ENCODE measurements at places on chromosomes 13 and 19. TPM values are rescaled to one million over a fixed set of nuclear protein-coding genes. Genes with fewer than 3 reads are reported as not detected.

The VN1R2 gene
- total RNA-seq: not detected

- H3K27me3 ChIP-seq: no peaks in the 10 kb centered on the region
- no peak overlapping the region for H3K27ac ChIP-seq
- DNase-seq: no peak
- H3K4me1 ChIP-seq: peaks cover 19% of the 10 kb centered on the region
Observed at GRCh38 chr13:113273851-113274590, 23.0 kb upstream of the LAMP1 start.

DNA sequence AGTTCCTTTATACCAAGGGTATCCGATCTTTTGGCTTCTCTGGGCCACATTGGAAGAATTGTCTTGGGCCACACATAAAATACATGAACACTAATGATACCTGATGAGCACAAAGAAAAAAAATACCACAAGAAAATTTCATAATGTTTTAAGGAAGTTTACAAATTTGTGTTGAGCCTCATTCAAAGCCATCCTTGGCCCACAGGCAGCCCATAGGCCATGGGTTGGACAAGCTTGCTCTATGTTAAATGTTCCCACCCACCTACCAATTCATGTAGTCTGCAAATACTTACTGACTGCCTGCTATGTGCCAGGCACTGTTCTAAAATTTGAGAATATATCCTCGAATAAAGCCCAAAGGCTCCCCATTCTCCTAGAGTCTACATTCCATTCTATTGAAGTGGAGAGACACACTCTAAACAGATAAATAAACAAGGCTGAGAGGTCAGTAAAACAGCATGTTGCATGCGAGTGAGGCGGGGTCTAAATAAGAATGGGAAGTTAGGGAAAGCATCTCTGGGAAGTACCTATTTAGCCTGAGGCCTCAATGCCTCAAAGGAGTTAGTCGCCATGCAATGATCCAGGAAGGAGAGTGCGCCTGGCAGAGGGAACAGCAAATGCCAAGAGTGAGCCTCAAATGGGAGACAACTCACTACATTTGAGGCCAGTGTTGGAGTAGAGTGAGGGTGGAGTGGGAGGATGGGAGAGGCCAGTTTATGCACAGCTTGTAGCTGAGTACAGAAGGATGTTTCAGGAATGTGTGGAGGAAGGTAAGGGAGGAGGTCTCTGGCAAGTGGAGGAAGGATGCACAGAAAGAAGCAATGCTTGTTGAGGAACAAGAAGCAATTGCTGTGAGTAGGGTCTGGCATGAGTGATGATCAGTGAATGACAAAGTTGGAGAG is 52.5 kb upstream of the CLDN10 start:
- H3K27ac ChIP-seq: no peak overlapping the region
- H3K4me3 ChIP-seq: no peak overlapping the region
- DNase-seq: peak; percentile 49
- H3K36me3 ChIP-seq: peaks cover 2% of the 10 kb centered on the region
- peaks cover 16% of the 10 kb centered on the region for H3K27me3 ChIP-seq

GRCh38 chr19:12617646-12618045 is 6.9 kb downstream of the ZNF791 start:
- H3K36me3 ChIP-seq: peaks cover 31% of the 10 kb centered on the region
- no peak overlapping the region for H3K4me3 ChIP-seq
- H3K4me1 ChIP-seq: peaks cover 15% of the 10 kb centered on the region

DNA sequence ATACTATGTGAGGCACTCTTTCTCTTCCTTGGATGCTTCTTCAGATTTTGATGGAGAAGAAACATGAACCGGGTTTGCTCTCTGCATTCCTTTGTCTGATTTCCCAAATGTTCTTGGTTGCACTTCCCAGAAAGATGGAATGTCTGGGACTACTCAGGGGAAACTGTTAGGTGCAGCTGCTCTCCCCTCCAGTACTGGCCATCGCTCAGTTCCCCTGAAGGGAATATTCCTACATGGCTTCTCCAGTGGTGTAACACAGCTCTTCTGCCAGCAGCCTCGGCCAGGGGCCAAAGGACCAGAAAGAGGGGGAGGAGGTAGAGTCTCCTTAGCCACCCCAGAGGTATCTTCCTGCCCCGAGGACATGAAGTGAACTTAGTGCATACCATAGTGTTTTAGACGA is 33.5 kb upstream of the SPRY2 start:
- no peaks in the 10 kb centered on the region for H3K36me3 ChIP-seq
- no peaks in the 10 kb centered on the region for H3K27me3 ChIP-seq
- H3K4me3 ChIP-seq: no peak overlapping the region
- peaks cover 20% of the 10 kb centered on the region for H3K4me1 ChIP-seq

The RGL3 gene
- 1.1 TPM for total RNA-seq

GRCh38 chr19:55068950-55069864 is 6.3 kb upstream of the RDH13 start:
- H3K27me3 ChIP-seq: peaks cover 43% of the 10 kb centered on the region
- H3K4me3 ChIP-seq: peak overlapping the region; percentile 72
- H3K36me3 ChIP-seq: no peaks in the 10 kb centered on the region
- no peak for DNase-seq
- peaks cover 10% of the 10 kb centered on the region for H3K4me1 ChIP-seq
- H3K27ac ChIP-seq: peak overlapping the region; percentile 83

GRCh38 chr19:49470615-49470978 is 3.4 kb upstream of the FLT3LG start:
- peaks cover 20% of the 10 kb centered on the region for H3K4me1 ChIP-seq
- no peak for DNase-seq
- H3K27ac ChIP-seq: peak overlapping the region; percentile 71
- H3K4me3 ChIP-seq: no peak overlapping the region
- peaks cover 3% of the 10 kb centered on the region for H3K36me3 ChIP-seq
- no peaks in the 10 kb centered on the region for H3K27me3 ChIP-seq

- H3K4me1 ChIP-seq: no peaks in the 10 kb centered on the region
- H3K36me3 ChIP-seq: no peaks in the 10 kb centered on the region
- no peak for DNase-seq
- no peak overlapping the region for H3K27ac ChIP-seq
Observed at GRCh38 chr19:5445561-5446055, 9.6 kb upstream of the ZNRF4 start.

DNA sequence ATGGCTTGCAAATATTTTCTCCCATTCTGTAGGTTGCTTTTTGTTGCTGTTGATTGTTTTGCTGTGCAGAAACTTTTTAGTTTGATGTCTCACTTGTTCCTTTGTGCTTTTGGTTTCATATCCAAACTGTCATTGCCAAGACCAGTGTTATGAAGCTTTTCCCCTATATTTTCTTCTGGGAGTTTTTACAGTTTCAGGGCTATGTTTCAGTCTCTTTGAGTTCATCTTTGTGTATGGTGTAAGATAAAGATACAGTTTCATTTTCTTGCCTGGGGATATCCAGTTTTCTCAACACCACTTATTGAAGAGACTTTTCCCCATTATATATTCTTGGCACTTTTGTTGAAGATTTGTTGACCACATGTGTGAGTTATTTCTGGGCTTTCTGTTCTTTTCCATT is 139.9 kb downstream of the MRPL57 start:
- peaks cover 9% of the 10 kb centered on the region for H3K36me3 ChIP-seq
- no peak for DNase-seq
- no peaks in the 10 kb centered on the region for H3K27me3 ChIP-seq
- H3K4me1 ChIP-seq: no peaks in the 10 kb centered on the region

- no peaks in the 10 kb centered on the region for H3K36me3 ChIP-seq
- no peak overlapping the region for H3K27ac ChIP-seq
- DNase-seq: no peak
- no peak overlapping the region for H3K4me3 ChIP-seq
- no peaks in the 10 kb centered on the region for H3K4me1 ChIP-seq
Observed at GRCh38 chr13:28885181-28885580, 65.0 kb downstream of the MTUS2 start.

DNA sequence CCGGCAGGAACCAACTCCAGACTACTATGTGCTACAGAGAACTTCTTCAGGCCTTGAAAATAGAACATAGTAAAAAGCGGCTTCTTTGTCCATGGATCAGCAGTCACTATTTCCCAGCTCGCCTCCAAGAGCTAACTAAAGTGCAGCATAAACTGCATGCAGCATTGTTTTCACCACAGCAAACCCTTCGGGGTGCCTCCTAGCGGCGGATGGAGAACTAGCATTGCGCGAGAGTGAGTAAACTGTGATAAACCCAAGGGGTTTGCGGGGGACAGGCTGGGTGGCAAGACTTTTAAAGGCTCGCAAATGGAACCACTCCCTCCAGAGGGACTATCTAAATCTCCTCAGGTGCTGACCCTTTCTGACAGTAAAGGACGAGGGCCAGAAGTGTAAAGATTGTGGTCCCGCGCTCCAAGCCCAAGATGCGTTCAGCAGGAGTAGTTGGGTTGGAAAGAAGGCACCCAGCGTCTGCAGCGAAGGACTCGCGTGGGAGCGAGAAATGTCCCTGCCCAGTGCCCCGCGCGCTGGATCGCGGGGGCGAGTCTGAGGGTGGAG is 21.5 kb upstream of the SGCG start:
- peaks cover 12% of the 10 kb centered on the region for H3K4me1 ChIP-seq
- H3K36me3 ChIP-seq: no peaks in the 10 kb centered on the region
- H3K27me3 ChIP-seq: peaks cover 14% of the 10 kb centered on the region
- H3K4me3 ChIP-seq: peak overlapping the region; percentile 84

DNA sequence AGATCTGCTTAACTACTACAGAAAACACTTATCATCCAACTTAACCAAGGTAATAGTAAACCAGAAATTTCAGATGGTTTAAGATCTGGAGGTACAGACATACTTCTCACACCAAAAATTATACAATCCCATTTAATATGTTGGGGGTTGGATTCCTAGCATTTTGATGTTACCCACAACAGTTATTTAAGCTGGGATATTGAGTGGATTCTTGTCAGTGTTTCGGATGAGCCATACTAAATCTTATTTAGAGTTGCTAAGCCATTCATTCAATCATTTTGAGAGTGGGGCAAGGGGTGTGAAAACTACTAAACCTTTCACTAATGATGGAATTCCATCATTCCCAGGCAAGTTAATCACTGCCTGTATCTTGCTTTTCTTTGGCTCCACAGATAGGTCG is 40.6 kb downstream of the KATNAL1 start:
- no peaks in the 10 kb centered on the region for H3K27me3 ChIP-seq
- no peaks in the 10 kb centered on the region for H3K4me1 ChIP-seq
- no peak overlapping the region for H3K4me3 ChIP-seq
- no peak overlapping the region for H3K27ac ChIP-seq
- DNase-seq: no peak

- no peaks in the 10 kb centered on the region for H3K4me1 ChIP-seq
- no peak overlapping the region for H3K4me3 ChIP-seq
- DNase-seq: no peak
- H3K36me3 ChIP-seq: no peaks in the 10 kb centered on the region
- no peaks in the 10 kb centered on the region for H3K27me3 ChIP-seq
- H3K27ac ChIP-seq: no peak overlapping the region
Observed at GRCh38 chr19:33259539-33259938, 33.9 kb upstream of the SLC7A10 start.

- H3K36me3 ChIP-seq: peaks cover 10% of the 10 kb centered on the region
- H3K27me3 ChIP-seq: no peaks in the 10 kb centered on the region
- H3K4me1 ChIP-seq: peaks cover 30% of the 10 kb centered on the region
- peak; percentile 95 for DNase-seq
Observed at GRCh38 chr19:54464630-54465425, 1.2 kb upstream of the LENG9 start.

- H3K36me3 ChIP-seq: no peaks in the 10 kb centered on the region
- DNase-seq: no peak
- peaks cover 56% of the 10 kb centered on the region for H3K27me3 ChIP-seq
- H3K4me1 ChIP-seq: no peaks in the 10 kb centered on the region
- no peak overlapping the region for H3K4me3 ChIP-seq
Observed at GRCh38 chr13:46831588-46832194, 34.7 kb upstream of the ESD start.

The NLRP5 gene
- total RNA-seq: not detected

DNA sequence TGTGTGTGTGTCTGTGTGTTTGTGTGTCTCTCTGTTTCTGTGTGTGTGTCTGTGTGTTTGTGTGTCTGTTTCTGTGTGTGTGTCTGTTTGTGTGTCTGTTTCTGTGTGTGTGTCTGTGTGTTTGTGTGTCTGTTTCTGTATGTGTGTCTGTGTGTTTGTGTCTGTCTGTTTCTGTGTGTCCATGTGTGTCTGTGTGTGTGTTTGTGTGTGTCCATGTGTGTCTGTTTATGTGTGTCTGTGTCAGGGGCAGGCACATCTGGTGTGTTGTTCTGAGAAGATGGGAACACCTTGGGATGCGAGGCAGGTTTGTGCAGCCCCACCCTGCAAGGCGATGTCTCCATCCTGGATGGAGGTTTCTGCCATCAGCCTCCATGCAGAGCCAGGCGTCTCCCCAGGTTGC is 275.8 kb upstream of the SOX1 start:
- no peak overlapping the region for H3K27ac ChIP-seq
- H3K4me3 ChIP-seq: no peak overlapping the region
- no peaks in the 10 kb centered on the region for H3K4me1 ChIP-seq
- no peaks in the 10 kb centered on the region for H3K27me3 ChIP-seq

GRCh38 chr19:39737891-39738290 is at the start of gene CLC:
TSS of gene CLC (minus strand) at chr19:39738029. CDS start at chr19:39737952, 77 bp downstream.
- DNase-seq: no peak
- no peak within 1 kb of the TSS for H3K4me3 ChIP-seq
- H3K36me3 ChIP-seq: no peaks in the 10 kb centered on the region
- H3K27me3 ChIP-seq: peaks cover 12% of the 10 kb centered on the region
- no peak within 1 kb of the TSS for H3K27ac ChIP-seq

DNA sequence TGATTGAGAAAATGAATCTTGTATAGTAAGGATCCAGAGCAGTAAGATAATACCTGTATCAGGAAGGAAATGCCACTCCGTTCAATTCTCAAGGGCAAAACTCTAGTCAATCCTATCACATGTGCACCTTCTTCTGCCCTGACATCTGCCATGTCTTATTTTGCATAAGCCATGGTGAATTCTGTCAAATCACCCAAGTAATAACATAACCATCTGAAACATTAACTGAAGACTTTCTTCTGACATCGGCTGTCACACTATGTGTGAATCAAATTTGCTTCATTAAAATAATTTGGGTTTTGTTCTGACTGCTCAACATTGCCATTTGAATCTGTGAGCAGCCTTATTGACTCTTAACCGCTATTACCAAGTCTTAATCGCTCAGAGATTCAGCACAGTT is 91.2 kb downstream of the PCDH9 start:
- H3K4me1 ChIP-seq: peaks cover 20% of the 10 kb centered on the region
- H3K4me3 ChIP-seq: no peak overlapping the region
- no peak overlapping the region for H3K27ac ChIP-seq
- DNase-seq: no peak

GRCh38 chr13:77863144-77863543 is 55.5 kb downstream of the EDNRB start:
- no peak for DNase-seq
- H3K27me3 ChIP-seq: no peaks in the 10 kb centered on the region
- no peak overlapping the region for H3K27ac ChIP-seq
